ENCODE measurements at places on chromosomes 12 and 14.
A peak's percentile ranks its signal among the peaks of the same experiment; 100 is the strongest.

DNA sequence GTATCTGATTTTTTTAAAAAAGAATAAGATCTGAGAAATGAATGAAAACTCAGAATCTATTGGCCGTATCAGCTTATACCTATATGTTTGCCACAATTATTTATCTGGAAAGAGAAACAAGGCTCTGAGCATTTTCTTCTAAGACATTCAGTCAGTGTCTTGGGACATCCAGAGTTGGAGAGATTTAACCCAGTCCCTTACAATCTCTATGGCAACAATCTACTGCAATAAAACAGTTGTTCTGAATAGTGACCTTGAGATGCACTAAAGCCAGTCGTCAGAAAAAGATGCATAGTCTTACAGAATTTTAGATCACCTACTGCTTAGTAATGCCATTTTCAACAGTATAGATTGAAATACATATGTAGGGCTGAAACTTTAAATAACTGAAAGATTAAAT, 52.0 kb upstream of the SOCS2 start:
- no peak for DNase-seq

- DNase-seq, result peak; percentile 66
Measured at GRCh38 chr12:30753751-30754382, 884 bp downstream of the CAPRIN2 start.

DNA sequence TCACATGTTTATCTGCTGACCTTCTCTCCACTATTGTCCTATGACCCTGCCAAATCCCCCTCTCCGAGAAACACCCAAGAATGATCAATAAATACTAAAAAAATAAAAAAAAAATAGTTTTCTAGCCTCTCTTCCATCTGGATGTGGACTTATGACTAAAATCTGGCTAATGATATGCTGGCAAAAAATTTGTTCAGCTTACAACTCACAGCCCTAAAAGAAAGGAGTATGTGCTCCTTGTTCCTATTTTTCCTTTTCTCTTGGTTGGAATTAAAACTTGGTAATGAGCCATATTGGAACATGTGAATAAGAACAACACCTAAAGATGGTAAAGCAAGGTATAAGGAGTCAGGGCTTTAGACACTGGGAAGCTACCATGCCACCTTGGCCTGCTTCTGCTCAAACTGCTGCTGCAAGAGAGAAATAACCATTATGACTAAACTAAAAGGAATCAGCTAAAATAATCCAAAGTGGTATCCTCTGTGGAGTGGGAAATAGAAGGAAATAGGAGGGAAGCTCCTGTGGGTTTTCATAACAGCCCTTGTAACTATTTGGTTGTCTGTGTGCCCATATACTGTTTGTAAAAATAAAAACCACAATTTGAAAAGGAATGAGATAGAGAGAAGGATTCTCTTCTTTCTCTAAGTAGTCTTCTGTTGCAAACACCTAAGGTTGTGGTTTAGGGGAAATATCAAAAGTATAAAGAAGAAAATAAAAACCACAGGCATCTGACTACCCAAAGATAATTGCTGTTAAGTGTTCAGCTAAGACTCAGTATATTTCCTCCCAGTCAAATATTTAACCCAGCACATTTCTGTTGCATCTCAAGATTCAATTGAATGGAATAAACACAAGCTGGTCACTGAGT, 53.8 kb downstream of the SDR9C7 start:
- no peak for DNase-seq

DNA sequence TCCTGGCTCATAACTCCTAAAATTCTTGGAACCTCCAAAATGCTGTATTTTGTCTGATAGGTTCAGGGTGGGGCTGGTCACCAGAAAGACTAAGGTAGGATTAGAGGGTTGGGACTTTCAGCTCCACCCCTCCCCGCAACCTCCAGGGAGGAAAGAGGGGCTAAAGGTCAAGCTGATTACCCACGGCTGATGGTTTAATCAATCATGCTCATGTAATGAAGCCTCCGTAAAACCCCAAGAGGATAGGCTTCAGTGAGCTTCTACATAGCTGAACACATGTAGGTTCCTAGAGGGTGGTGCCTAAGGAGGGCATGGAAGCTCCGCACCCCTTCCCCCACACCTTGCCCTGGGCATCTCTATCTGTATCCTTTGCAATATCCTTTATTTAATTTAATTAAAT, 60.0 kb downstream of the DGLUCY start:
- peak; percentile 93 for DNase-seq

DNA sequence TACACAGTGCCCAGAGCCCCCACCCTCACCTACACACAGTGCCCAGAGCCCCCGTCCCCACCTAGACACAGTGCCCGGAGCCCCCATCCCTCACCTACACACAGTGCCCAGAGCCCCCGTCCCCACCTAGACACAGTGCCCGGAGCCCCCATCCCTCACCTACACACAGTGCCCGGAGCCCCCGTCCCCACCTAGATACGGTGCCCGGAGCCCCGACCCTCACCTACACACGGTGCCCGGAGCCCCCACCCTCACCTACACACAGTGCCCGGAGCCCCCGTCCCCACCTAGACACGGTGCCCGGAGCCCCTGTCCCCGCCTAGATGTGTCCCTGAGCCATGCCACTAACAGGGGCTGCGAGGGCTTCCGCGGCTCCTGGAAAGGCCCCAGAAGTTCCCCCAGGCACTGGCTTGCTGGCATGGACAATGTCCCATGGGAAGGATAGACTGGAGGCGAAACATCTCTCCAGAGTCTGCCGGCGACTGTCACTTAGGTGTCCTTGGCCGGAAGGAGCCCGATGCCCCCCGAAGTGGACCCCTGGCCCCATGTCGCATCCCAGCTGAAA, 146.0 kb downstream of the PIWIL1 start:
- no peak for DNase-seq

GRCh38 chr14:38208618-38209562, 1.2 kb downstream of the SSTR1 start:
- peak; percentile 40 for DNase-seq
